ENCODE measurements at places on chromosomes 3 and 15.

DNA sequence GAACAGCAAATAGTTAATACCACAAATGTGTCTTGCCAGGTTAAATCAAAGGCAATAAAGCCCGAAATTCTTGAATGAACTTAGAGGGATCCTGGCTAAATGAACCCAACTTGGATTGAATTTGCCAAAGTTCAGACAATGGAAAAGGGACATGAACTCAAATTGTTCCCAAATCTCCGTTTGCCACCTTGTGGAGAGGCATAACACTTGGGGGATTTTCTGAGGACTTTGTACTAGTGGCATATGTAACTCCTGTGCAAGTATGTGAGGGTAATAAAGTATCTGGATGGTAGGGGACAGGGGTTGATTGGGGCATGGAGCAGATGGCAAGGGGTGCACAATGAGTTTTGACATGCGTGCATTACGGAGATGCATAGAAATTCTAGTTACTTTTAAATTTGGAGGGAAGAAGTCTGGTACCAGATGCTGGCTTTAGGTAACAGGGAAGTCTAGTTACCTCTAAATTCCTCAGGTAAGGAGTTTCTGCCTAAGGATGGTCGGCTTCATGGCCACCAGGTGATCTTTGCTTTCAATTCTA, 1.2 kb upstream of the TCAIM start:
- DNase-seq, result no peak

DNA sequence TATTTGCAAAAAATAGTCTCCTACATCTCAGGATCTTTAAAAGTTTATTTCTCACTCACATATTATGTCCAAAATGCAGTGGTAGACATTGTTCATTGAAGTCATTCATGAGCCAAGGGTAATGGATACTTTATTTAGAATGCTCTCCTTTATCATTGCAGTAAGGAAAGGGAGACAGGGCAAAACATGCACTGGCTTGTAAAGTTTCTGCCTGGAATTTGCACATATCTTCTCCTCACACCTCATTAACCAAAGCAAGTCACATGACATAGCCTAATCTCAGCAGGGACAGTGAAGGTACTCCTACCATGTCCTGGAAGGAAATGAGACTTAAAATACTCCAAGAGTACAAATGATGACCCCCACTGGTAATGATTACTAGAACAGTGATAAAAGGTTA, 333.7 kb upstream of the EPHA3 start:
- no peak for DNase-seq

- no peak for DNase-seq
Observed at GRCh38 chr3:195405651-195406050, 37.2 kb downstream of the ACAP2 start.

DNA sequence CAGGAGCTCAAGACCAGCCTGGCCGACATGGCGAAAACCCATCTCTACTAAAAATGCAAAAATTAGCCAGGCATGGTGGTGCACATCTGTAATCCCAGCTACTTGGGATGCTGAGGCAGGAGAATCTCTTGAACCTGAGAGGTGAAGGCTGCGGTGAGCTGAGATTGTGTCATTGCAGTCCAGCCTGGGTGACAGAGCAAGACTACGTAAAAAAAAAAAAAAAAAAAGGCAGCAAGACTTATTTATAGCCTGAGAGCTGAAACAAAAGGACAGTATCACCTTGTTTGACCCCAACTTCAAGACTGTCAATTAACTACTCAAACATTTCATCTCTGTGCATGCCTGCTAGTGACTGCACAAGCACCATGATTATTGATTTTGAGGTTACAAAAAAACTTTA, 478.9 kb upstream of the GBE1 start:
- DNase-seq, result no peak

DNA sequence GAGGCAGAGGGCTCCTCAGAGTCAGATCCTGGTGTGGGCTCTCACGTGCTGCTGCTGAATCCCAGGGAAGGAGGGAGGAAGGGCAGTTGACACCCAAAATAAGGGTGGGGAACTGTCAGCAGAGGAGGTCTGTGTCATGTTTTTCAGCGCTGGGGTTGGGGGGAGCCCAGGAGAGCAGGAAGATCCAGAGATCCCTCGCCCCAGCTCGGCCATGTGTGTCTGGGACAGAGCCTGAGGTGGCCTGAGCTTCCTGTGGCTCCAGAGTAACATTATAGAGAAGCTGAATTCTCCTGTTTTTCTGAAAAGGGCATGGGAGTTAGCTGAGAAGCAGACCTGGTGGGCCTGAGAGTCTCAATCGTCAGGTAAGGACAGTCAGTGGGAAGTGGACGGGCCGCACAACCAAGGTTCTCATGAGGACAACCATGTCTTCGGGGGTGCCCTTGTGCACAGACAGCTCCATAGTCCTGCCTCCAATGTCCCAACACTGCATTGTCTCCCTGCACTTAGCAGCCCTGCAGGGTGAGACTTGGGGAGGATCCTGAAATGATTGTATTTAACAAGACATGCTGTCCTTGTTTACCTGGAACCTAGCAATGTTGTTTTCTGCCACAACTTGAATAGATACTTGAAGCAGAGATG, 18.4 kb downstream of the UMPS start:
- no peak for DNase-seq

GRCh38 chr15:77059786-77060361, 11.0 kb downstream of the TSPAN3 start:
- no peak for DNase-seq

GRCh38 chr3:143731320-143731719, 116.9 kb downstream of the SLC9A9 start:
- no peak for DNase-seq

DNA sequence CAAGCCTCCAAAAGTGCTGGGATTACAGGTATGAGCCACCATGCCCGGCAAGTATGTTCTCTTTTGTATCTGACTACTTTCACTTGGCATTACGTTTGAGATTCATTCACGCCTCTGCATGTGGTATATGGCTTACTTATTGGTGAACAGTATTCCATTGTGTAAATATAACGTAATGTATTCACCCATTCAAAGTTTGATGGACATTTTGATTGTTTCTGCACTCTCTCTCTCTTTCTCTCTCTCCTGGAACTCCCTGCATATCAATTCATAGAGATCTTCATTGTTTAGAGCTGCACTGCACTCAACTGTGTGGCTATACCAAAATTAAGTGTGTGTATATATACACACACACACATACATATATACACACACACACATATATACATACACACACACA, 30.4 kb downstream of the SPPL2A start:
- DNase-seq, result no peak

DNA sequence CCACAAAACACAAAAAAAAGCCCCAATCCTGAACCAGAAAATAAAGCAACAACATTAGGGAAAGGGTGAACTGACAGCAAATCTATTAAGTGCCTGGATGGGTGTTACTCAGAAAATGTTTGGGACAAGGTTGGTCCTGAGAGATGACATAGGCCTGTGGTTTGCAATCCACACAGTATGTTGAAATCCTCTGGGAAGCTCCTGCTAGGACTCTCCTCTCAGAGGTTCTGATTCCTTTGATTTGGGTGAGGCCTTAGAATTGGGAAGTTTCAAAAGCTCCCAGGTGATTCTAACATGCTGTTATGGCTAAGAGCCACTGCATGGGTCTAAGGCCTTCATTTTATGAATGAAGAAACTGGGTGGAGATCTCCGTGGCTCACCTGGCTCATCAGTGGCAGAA, 18.4 kb downstream of the CLDN1 start:
- no peak for DNase-seq

DNA sequence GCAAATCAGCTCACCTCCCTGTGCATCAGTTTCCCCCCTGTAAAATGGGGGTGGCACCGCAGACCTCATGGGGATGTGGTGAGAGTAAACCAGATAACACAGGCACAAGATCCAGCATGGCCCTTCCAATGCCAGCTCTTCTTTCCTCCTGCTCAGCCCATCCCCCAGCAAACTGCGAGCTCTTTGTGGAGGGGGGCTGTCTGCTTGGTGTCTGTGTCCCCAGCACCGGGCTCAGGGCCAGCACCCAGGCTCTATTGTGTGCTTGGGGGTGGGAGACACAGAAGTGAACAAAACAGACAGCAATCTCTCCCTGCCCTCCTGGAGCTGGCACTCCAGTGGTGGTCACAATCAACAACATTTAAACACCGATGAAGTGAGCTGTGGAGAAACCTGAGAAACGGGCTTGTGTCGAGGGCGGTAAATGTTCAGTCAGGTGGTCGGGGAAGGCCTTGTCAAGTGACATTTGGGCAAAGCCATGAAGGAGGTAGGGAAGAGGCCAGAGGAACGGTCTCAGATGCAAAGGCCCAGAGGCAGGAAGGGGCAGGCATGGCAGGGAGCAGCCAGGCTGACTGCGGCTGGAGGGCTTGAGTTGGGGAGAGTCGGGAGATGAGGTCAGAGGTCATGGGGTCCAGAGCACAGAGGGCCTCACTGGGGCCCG, 28.4 kb downstream of the GRIP2 start:
- no peak for DNase-seq

DNA sequence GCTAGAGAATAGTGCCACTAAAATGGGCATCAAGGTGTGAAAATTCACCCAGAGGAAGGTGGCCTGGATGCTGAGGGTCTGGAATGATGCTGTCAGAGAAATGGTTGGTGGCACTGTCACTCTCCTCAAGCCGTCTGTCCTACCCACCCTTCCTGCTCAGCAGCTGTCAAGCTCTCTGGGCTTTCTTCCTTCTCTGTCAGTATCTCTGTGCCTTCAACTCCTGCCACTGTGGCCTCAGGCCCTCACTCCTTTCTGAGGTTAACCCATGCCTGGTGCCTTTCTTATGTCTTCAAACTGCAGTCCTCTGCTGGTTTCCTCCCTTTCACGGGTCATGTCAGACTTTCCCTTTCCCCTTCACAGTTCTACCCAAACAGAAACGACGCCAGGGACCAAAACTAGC, 4.4 kb downstream of the MYO5C start:
- DNase-seq, result no peak

- DNase-seq, result no peak
Observed at GRCh38 chr3:177057768-177058167, 139.5 kb downstream of the TBL1XR1 start.

Measured in stimulated activated CD4-positive, alpha-beta T cell treated with anti-CD3 and anti-CD28 coated beads, TNF-alpha, amount 100 ng/mL, for 4 hours (primary cell).